ENCODE measurements at places on chromosomes 7 and 10.

- peak; percentile 33 for DNase-seq
These were observed 918 bp downstream of the NET1 start for GRCh38 chr10:5413012-5413938.

DNA sequence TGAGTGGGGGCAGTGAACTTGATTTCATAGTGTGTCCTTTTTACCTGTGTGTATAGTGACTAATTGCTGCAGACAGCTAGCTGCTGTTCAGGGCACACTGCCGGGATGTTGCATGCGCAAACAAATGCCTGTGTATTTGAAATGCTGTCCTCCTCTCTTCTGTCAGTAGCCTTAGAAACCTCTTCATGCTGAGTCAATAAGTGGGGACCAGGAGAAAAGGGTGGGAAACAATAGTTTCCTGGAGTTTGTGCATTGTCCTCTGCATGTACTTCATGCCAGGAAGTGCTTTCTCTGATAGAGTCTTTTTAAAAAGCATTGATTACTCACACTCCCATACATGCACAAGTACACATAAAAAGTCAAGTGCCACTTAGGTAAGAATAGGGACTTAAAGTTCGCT, 1183.7 kb upstream of the CELF2 start:
- no peak for DNase-seq

- DNase-seq = peak; percentile 61
These were observed 49.9 kb downstream of the DNAJC1 start for GRCh38 chr10:21953585-21954057.

- no peak for DNase-seq
These were observed 55.7 kb downstream of the KLRG2 start for GRCh38 chr7:139427788-139428187.

GRCh38 chr7:24842449-24843241, 85.4 kb upstream of the GSDME start:
- no peak for DNase-seq

DNA sequence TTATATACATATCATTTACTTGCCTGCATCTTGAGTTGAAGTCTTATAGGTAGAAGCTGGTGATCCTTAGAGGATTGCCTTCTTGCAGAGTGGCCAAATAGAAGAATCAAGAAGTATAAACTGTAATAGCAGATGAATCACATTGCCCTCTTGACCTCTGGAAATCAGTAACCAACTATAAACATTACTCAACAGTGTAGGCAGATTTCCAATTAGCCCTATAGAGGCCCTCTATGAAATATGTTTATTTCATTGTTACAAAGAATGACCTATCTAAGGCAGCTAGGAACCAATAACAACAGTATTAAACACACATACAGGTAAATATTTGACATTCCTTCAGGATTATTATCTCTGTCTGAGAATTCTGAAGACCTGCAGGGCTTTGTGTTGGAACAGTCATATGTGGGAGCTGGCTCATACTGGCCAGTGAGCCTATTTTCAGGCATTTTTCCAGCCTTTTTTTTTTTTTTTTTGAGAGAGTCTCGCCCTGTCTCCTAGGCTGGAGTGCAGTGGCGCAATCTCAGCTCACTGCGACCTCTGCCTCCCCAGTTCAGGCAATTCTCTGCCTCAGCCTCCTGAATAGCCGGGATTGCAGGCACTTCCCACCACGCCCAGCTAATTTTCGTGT, 7.2 kb upstream of the SRI start:
- DNase-seq = no peak

DNA sequence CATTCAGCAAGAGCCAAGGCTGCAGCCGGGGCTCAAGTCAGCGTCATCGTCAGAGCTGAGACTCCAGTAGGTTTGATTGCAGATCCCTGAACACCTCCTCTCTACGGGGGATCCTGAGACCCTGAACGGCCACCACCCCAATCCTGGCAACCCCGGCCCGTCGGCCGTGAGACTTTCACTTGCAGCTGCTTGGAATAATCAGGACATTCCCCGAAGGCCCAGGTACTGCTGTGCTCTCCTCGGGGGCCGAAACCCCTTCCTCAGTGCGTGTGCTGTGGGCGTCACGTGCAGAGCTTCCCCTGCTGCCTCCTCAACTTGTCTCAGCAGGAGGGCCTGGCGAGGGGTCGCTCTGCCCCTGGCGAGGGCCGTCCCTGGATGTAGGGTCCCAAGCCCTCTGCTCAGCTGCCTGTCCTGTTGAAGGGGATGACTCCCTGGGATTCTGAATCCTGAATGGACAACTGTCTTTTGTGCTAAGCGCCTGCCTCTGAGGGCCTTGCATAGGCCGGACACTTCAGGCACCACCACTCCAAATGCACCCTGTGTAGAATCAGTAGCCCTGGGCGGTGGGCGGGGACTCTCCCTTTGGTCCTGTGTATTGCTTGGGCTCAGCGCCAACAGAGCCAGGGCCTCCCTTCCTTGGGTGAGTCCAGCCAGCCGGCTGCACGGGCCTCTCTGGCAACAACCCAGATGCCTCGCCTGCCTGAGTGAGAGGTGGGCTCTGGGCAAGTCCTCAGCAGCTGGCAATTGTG, 63.8 kb upstream of the EBF3 start:
- DNase-seq = no peak

DNA sequence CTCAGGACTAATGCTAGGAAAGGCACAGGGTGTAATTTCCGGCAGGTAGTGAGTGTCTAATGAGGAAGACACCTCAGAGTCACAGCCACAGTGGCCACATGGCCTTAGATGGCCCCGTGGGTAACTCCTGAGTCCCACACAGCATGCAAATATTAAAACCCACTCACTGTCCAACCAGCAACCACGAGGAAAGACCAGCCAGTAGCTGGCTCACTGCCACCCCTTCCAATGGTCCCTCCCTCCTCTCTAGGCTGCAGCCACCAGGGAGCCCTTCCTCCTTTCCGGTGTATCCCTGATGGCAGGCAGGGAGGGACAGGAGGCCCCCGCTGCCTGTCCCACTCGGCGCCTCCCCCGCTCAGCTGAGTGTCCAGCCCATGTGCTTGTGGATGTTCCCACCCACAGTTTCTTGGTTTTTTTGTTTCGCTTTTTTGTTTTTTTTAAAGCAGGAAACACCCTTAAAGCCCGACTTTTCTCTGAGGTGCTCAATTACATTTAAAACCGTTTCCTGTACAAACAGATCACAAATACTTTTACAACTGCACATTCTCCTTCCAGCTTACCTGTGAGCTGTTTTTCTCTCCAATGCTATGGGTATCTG, 9.2 kb downstream of the BNIP3 start:
- no peak for DNase-seq

DNA sequence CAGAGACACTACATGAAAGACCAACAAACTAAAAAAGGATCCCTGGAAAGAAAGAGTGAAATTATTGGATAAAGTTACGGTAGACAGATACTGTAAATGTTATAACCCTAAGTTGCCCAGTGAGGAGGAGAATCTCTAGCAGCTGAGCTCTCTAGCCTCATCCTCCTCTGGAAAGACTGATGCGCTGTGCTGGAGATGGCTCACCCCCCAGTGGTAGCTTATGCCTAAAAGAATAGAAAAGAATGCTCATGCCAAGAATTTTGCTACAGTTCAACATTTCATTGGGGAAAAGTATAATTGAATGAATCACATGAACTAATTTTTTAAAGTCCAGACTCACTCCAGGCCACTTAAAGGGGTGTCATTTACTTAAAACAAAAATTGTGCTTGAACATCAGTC, 50.8 kb upstream of the RNF32 start:
- DNase-seq = no peak

GRCh38 chr10:127995939-127996338, 89.0 kb downstream of the PTPRE start:
- no peak for DNase-seq

GRCh38 chr7:94145602-94146001, 141.4 kb upstream of the BET1 start:
- no peak for DNase-seq

GRCh38 chr10:10787586-10787985, 230.1 kb upstream of the CELF2 start:
- no peak for DNase-seq
